CD4-positive, alpha-beta T cell treated with Interleukin-17A for 4 hours (primary cell): ENCODE measurements at places on chromosomes 7 and 10.

- no peak for DNase-seq
These were observed 79.3 kb downstream of the GOLGA7B start for GRCh38 chr10:97928897-97929296.

DNA sequence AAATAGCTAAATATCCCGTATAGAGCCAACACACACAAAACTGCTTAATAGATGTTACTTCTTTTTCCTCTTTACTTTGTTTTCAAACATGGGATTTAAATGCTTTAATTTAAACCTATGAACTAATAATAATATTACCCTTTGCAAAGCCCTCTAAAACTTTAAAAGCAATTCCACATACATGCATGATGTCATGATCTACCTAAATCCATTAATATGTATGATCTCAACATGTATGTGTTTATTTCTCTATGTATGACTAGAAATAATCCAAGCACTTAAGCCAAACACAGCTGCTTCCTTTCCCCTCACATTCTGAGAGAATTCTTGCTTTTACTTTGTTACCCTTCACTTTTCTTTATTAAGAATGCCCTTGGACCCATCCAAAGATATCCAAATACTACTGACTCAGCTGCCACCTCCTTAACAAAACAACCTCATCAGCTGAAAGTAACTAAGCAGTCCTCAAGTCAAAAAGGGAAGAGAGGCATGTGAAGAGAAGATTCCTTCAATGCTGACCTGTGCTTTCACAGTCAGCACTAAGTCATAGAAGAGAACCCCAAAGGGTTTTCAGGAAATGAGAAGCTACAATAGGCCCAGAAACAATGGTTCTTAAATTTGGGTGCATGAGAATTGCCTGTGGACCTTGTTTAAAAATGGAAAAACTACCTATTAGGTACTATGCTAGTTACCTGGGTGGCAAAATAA is 266.4 kb upstream of the LRGUK start:
- no peak for DNase-seq

DNA sequence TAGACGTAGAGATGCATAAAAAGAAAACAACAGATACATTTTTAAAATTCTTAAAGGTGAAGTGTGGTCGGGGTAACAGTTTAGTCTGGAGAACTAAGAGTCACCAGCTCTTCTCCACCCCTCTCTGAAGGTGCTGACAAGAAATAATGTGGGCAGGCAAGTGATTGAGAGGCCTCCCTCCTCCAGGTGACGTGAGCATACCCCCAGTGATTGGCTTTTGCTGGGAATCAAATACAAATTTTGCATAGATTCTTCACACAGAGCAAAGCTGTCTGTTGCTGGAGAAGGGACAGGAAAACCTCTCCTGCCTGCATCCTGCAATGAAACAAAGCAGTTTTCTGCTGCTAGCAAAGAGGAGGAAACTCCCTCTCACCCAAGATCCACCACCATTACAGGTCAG is 115.0 kb downstream of the DGKB start:
- DNase-seq, result no peak

DNA sequence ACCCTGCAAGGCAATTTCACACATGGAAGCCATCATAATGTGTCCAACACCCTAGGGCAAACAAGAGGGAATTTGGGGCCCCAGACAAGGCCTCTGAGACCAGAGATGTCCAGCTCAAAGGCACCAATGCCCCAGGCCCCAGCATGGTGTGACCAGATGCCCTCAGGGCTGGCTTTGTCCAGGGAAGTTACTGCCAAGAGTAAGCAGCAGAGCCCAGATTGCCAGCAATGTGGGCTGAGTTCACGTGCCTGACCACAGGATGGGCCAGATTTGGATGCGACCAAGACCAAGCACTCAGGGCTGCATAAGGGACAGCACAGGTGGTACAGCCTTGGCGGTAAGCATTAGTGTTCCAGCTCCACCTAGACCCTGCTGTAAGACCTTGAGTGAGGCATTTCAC is 12.7 kb downstream of the MYOF start:
- DNase-seq, result no peak

GRCh38 chr10:75071756-75072155 is 39.7 kb upstream of the SAMD8 start:
- no peak for DNase-seq

DNA sequence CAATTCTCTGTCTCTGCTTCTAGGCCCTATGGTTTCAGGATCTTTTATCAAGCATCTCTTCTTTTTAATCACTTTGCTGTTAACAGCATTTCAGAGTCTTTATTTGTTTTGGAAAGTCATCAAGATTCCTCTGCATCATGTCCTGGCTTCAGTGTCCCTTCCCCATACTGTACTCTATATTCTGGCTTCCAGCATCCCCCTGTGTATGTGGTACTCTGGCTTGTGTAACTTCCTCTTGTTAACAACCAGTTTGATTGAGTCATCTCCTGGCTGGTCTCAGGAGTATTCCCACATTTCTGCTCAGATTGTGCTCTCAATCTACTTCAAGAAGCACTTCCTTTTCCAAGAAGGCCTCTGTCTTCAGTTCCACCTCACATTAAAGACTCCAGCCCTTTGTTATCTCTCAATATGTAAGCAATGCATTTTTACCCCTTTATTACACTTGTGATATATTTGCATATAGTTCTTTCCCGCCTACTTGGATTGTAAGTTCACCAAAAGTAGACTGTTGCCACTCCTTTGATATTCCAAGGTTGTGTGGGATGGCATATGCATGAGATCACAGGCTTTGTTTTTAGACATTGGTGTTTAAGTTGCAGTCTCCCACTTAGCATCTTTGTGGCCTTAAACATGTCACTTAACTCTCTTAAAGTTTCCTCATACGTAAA is 15.1 kb upstream of the ATE1 start:
- DNase-seq, result no peak

GRCh38 chr10:87534173-87534858 is 29.6 kb downstream of the MINPP1 start:
- DNase-seq, result no peak
